CD4-positive, alpha-beta T cell treated with Interferon gamma for 1 hour (primary cell): ENCODE measurements at places on chromosomes 2 and 18.

DNA sequence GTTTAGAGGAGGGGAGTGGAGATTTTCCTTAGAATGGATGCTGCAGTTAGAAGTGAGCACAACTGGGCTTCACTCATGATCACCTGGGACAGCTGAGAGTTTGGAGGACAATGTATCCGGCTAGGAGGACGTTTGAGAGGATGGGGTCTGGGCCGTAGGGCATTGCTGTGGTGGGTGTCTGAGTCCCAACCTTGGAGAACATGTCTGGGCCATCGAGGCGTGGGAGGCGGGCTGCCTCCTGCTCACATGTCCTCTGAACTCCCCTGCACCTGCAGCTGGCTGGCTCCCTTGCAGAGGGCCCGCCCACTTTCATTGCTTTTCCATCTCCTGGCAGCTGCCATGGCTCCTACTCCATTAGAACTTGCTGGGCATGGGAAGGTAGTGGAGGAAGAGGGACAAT lies 203.0 kb upstream of the PXDN start:
- DNase-seq, result no peak

DNA sequence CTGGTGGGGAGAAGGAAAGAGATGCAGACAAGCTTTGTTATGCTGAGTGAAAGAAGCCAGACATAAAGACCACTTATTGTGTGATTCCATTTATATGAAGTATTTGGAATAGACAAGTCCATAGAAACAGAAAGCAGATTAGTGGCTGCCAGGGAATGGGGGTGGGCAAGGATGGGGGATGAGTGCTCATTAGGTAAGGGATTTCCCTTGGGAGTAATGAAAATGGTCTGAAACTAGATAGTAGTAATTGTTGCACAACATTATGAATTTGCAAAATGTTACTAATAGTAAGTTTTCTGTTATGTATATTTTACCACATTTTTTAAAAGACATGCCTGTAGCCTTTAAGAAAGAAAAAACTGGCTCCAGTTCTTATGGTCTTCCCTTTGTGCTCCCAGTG lies 154.9 kb downstream of the LNPK start:
- no peak for DNase-seq

DNA sequence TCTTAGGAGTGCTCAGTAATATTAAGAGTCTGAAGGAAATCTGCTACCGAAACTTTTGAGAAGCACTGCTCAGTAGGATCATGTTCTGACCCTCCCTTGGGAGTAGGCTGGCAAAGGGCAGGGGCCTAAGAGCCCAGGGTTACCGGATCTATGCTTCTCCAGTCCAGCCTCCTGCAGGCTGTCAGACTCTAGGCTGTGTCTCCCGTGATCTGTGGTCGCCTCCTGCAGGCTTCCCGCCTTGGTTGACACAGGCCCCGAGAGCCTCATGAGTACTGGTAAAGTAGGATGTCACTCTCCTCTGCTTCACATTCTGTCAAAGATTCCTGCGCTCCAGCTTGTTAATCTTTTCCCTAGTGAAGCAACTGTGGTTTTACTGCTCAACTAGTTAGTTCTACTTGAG lies 647.8 kb upstream of the RAB6C start:
- no peak for DNase-seq

- DNase-seq, result no peak
Observed at GRCh38 chr18:24022161-24022560, 7.6 kb downstream of the TTC39C start.

- no peak for DNase-seq
Observed at GRCh38 chr2:151470556-151470955, 60.9 kb downstream of the RIF1 start.

DNA sequence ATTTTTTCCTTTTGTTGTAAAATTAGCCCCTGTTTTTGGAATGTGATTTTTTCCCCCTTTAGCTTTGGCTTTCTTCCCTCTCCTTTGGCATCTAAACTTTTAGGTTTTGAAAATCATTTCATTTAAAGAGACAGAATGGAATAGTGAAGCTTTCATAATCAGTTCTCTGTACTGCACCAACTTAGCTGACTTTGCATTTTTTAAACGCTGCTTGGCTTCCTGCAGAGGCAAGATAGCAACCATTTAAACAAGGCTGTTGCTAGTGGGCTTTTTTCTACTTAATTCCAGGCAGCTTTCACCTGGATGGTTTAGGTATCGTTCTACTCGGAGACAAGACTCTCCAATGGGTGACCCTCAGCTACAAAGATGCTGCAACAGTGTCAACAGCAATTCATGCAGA lies 267.9 kb upstream of the PKDCC start:
- no peak for DNase-seq

GRCh38 chr2:187009483-187010239 lies 160.7 kb upstream of the ZSWIM2 start:
- DNase-seq, result no peak

DNA sequence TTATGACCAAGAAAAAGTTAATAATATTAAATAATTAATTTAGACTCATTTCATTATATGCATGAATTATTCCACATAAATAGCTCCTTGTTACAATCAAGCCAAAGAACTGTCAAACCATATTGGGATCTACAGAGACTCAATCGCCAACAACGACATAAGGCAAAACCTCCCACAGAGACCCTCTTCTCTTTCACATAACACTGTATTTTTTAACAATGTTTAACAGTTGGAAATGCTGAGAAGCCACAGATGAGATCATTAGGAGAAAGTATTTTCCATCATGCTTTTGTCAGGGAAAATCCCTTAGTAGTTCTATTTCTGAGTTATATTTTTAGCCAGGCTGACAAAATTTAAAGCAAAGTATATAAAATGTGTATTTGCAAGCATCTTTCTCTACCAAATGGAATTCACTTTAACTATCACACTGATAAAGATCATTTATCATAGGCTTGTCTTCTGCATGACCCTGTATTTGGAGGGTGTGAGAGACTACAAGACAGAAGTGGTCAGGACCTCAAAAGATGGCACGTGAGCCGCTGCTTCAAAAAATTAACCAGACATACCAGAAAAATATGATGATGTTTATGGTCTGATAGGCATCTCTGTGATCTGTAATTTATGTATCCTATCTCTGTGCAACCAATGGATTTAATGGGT lies 383.8 kb downstream of the NRXN1 start:
- DNase-seq, result no peak

DNA sequence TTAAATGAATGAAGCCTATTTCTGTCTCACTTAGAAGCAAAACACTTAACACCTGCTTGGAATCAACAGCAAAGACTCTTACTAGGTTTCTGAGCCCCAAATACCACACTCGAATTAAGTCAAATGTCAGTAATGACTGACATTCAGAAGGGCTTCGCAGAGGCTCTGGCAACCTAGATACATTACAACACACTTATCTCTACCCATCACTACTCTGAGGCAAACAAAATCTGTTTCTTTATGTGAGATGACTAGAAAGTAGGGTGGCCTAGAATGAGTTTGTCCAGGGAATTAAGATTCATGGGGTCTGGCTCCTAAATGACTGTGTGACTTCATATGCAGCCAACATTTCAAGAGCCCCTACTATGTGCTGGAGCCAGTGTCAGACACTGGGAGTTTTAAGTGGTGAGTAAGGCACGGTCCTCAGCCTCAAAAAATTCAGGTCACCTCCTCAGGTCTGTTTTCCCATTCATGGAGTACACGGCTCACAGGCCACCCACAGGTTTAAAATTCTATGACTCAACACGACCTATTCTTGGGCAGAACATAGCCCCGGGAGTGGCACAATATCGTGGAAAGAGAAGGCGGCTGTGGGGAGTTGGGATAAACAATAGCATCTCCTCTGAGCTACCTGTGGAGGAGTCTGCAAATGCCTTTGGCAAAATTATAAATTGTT lies 150.3 kb upstream of the ZFP36L2 start:
- DNase-seq, result no peak

DNA sequence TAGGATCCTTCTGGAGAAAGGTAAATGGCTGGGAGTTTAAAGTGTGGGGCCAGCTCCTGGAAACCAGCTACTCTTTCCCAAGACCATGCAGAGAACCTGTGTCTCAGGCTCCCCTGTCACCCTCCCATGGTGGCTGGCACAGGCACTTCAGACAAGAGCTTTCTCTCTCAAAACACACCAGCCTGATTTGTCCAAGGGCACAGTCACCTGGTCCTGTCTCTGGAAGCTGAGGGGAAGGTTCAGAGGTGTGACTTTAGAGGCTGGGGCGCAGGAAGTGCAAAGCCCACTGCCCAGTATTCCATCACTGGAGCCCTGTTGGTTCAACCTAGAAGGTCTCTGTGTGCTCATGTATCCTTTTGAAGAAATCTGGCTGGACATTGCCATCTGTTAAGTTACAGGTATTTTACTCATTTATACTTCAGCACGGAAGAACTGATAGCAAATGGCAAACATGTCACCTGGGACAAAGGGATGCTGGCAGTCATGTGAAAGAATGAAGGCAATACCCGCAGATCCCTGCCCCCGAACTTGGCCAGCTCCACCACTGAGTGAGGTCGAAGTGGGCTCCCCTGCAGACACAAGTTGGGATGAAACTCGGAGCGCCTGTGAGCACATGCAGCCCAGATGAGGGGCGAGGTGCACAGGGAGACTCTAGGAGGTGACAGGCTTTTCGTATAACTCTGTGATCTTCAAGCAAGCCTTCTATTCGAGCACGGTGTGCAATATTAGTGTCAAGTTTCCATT lies 96.9 kb upstream of the MGAT4A start:
- no peak for DNase-seq

- no peak for DNase-seq
Observed at GRCh38 chr18:47611649-47612048, 318.8 kb downstream of the SMAD2 start.

GRCh38 chr2:199977984-199978415 lies 22.6 kb downstream of the MAIP1 start:
- DNase-seq, result no peak

GRCh38 chr18:11689669-11690565 lies 853 bp downstream of the GNAL start:
- no peak for DNase-seq

DNA sequence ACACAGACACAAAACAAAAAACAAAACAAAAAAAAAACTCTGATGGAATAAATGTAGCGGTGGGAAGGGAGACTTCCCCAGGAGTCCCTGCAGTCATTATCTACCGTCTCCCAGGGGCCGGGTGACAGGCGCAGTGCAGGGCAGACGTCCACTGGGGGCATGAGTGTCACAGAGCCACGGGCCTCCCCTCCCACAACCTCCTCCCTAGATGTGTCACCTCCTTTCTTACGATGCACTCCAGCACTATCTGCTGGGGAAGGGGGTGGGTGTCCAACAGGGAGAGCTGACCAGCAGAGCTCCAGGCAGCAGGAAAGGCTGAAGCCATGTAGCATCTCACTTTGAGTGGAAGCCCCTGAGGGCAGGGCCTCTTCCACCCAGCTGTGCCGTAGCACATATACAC lies 84.5 kb downstream of the LONRF2 start:
- DNase-seq, result no peak

DNA sequence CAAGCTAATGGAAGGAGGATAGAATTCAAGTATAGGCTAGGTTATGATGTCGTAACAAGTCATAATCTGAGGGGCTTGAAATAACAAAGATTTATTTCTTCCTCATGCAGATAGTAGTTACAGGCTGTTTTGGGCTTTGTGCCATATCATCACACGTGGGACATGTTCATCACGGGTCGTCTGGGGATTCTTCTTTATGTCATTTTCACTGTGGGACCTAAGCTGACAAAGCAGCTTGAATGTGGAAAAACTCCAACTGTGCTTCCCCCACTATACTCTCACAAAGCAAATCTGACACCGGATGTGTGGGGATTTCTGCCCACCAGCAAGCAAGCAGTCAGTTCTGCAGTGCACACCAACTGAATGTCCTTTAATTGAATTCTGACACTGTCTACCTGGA lies 124.8 kb downstream of the LTBP1 start:
- DNase-seq, result no peak

GRCh38 chr2:165563468-165564225 lies 94.1 kb downstream of the CSRNP3 start:
- DNase-seq, result no peak

GRCh38 chr2:42979416-42979869 lies 187.1 kb upstream of the HAAO start:
- no peak for DNase-seq

DNA sequence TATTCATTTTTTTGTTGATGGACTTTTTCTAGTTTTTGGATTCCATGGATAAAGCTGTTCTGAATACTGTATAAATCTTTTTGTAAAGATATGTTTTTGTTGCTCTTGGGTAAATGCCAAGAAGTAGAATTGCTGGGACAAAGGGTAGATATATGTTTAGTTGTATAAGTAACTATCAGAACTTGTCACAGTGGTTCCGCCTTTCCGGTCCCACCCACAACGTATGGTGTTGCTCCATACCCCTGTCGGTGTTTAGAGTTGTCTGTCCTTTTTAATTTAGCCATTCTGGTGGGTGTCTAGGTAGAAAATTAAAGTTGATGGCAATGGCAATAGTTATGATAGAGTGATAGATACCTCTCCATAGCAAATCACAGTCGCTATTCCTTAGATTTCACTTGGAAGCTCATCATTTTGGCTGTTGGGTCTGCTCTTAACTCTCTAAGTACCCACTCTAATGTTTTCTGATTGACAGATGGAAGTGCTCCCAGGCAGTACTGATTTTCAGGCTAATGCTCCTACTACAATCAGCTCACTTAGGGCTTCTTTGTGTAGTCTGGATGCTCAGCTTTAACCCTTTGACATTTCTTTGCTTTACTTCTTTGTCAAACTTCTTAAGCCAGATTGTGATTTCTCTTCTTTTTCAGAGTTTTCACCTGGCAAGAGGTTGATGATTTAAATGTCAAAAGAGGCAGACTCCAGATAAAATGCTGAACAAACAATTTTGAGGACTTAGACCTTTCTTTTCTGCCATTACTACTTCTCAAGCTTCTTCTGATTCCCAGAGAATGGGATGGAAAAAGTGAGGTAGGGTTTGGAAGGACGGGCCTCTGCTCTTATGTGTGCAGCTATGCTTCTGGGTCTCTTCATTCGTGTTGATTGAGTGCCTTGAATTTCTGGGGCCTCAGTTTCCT lies 156.4 kb downstream of the AQP4 start:
- no peak for DNase-seq

GRCh38 chr2:64104933-64105332 lies 39.3 kb downstream of the PELI1 start:
- DNase-seq, result no peak

GRCh38 chr2:174745142-174745541 lies 19.1 kb downstream of the CHRNA1 start:
- DNase-seq, result no peak

DNA sequence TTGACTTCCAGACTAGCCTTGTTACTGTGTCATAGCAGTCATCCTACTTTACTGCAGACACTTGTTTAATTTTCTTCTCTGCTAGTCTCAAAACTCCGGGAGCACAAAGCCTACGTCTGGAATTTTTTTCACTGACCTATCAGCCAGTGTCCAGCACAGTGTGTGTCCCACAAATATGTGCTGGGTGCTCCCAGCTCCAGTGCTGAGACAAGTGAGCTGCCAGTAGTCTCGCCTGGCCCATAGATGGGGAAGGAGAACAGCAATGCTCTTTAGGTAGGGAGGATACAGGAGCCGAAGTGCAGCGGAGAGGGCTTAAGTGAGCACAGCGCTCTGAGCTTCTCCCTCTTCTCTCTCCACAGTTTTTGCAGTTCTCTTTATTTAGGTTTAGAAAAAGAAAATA lies 34.0 kb downstream of the ARHGAP28 start:
- no peak for DNase-seq

DNA sequence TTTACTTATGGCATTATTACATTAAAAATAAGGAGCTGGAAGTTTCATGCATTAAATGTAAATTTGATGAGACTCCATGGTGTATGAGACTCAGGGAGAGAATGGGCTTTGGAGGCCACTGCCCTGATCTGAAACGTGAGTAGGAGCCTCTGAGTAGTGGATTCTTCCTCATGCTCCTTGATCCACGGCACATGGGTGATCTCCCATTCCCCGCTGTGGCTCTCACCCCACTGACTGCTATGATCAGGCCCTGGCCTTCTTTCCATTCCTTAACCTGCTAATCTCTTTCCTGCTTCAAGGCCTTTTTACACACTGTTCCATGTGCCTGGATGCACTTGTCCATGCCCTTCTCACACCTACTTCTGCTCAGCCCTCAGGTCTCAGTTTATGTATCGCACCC lies 68.4 kb downstream of the SMAD7 start:
- no peak for DNase-seq
